HAP-1 (cell line): ENCODE measurements at places on chromosomes 2 and 18.

GRCh38 chr2:28231110-28231631, 161.5 kb upstream of the FOSL2 start:
- no peak for DNase-seq

DNA sequence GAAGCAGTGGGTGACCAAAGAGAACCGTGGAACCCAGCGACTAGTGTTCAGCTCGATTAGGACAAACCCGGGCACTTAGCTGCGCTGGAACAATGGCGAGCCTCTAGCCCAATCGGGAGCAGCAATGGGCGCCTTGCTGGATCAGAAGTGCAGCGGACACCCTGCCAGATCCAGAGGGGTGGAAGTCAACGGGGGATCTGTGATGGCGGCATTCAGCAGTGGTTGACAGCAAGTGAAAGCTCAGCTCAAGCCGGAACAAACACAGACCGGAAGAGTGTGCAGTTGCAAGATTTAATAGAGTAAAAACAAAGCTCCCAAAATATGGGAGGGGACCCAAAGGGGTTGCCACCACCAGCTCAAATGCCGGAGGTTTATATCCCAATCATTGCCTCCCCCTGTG, 478.7 kb upstream of the REG3G start:
- DNase-seq: no peak

GRCh38 chr2:152718909-152719645, 657 bp downstream of the ARL6IP6 start:
- peak; percentile 86 for DNase-seq

GRCh38 chr2:239253264-239253663, 147.6 kb downstream of the HDAC4 start:
- DNase-seq: no peak

- DNase-seq: no peak
These were observed 2.7 kb upstream of the FECH start for GRCh38 chr18:57589161-57589560.

DNA sequence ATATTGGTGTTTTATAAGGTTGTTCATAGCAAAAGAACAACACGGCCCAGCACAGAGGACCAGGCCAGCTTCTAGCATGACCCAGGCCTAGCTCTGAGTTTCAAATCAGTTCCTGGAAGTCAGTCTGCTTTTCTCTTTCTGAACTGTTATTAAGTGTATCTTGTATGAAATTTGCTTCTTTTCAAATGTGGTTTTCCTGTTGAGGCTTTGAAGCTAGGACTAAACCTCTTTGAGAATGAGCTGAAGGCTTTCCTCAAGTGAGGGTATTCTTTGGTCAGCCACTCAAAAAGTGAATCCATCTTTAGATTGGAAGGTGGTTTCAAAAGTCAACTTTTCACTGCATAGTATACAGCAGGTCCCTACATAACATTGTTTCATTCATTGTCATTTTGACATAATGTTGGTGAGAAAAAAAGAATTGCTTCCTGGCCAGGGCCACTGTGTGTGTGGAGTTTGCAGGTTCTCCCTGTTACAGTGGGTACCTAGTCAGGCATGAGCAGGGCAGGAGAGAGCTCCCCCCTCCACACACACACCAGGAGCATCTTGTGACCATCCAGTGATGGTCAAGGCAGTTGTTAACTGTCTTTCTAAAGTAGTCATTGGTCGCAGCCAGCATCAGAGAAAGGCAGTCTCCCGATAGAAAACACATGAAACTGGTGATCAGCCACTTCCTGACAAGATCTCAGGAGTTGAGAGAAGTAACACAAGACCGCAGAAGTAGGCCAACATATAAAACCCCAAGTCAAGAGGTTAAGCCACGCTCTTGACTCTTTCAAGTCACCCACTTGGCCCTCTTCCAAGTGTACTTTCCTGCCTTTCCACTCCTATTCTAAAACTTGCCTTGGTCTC, 6.7 kb upstream of the ACAA2 start:
- DNase-seq: no peak

DNA sequence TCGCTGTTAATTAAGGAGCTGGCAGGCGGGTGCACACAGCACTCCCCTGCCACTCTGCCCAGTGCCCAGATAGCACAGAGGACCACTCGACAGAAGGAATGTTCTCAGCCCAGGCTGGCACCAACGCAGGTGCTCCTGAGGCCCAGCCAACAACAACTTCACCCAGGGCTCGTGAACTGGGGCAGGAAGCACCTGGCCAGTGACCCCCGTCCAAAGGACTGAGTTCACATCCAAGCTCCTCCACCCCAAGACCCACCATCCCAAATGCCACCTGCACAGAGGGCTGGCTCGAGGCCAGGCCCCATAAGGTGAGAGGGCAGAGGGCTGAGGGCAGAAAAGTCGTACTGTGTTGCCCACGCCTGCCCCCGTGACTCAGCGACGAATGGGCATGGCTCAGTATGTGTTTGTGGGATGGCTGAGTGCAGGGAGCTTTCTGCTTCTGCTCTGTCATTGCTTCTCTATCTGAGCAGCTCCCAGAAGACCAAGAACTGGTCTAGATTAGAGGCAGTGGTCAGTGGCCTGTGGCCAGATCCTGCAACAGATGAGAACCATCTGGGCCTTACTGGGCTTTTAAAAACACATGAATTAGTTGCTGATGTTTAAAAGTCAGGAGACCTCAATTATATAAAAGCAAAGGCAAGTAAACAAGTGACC, 68.4 kb downstream of the POLR1A start:
- no peak for DNase-seq

DNA sequence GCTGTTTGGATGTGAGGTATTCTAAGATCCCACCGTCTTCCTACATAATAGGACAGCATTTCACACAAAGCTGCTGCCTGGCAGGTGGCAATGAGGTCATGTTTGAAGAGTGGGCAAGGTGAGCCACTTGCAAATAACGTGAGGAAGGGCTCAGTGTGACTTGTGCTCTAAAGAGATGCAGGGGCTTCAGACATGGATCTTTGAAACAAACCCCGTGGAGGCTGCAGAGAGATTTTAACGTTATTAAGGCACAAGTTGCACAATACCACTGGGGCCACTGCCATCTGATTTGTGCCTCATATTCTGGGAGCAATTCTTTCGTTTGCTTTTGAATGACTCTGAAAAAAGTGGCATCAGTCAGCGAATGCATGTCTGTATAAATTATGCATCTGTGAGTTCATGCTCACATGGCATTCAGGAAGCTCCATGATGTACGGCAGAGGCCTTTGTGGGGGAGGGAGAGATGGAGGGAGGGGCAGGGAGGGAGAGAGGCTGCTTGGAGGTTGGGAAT, 362.0 kb downstream of the SOX11 start:
- DNase-seq: no peak

DNA sequence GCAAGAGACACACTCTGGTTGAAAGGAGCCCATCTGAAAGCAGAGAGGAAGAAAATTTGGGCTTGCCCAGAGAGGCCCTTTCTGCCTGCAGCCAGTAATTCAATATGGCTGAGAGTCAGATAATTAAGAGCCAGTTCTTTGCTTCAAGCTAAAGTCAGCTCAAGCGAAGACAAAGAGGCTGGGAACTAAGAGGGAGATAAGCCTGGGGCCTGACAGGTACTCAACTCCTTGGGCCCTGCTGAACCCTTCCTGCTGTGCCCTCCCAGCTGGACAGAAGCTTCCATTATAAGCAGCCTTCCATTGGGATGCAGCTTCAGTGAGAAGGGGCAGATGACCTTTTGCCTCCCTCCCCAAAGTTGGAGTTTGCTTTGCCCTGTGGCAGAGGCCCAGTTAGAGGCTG, 12.0 kb downstream of the FBXO41 start:
- no peak for DNase-seq

DNA sequence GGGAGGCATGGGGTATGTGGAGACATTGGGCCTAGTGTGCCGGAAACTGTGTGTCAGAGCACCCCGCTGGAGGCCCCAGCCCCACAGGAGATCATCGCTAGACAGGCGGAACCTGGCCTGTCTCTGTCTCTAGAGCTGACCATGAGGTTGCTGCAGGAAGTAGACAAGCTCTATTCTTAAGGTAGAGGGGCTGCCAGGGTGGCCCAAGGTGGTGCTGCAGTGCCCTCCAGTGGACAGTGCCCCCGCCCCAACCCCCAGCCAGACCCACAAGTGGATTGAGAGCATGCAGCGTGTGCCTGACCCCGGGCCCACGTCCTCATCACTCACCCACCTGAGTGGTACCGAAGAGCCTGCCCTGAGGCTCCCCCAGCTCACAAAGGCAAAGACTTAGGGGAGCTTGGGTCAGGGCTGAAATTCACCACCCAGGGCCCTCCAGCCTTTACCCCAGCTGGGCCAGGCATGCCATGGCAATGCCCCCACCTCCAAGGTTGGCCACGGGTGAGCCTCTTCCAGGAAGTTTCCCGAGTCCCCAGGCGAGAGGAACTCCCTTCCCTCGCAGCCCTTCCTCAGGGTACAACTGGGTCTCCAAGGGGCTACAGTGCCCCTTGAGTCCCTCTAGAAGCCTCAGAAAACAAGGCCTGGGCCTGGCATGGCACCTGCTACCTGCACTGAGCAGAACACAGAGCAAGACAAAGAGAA, 155.0 kb downstream of the TTC32 start:
- DNase-seq: peak; percentile 50

DNA sequence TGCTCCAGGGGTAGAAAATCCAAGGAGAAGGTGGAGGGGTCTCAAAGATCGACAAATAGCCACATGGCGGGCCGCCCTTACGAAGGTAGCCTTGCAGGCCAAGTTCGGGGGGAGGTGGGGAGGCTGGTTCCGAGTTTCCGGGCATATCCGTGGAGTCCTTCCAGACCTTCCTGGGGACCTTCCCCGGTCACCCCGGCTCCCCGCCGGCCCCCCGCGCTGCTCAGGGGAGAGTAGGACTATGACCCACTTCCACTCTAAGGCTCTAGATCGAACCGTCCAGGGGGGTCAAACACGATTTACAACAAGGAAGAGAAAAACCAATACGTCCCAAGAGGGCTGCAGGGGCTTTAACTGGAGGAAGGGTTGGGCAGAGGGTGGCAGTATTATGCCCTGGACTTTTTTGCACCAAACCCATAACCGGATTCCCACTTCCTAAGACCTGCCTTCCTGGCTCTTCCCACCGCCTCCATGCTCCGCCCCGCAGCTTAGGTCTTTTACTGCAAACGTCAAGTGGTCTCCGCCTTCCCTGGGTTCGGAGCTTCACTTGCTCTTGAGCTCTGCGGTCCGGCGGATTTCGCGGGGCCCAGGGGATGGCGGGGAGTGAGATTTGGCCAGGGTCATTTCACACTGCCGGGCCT, 779 bp upstream of the LYPD6 start:
- peak; percentile 86 for DNase-seq
